Esophagus squamous epithelium (tissue), 5 donors: ENCODE measurements at places on chromosomes 2 and 18.

DNA sequence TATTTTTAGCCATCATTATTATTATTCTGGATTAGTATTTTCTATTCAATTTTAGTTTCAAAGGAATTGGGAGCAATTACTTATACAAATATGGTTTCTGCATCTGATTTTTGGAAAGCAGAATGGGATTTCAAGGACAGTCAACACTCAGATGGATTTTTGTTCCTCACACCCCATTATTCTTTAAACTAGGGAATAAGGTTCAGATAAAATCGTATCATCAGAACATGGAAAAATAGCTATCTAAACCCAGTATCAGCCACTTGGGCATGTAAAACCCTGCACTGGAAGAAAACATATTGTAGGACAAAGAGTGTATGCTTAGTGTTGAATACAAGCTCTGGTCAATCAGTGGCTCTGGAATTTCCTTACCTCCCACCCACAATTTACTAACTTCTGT lies 452.5 kb downstream of the ZNF516 start:
- DNase-seq: no peak

- DNase-seq: no peak
Measured at GRCh38 chr18:1708006-1708405, 803.3 kb downstream of the ADCYAP1 start.

- no peak for DNase-seq
Measured at GRCh38 chr2:237647176-237648015, 20.0 kb downstream of the LRRFIP1 start.

GRCh38 chr2:26035090-26035743 lies 1.3 kb downstream of the RAB10 start:
- DNase-seq: no peak

- DNase-seq: no peak
Measured at GRCh38 chr2:18599509-18600254, 10.3 kb upstream of the NT5C1B start.

GRCh38 chr18:3269241-3269913 lies 7.4 kb downstream of the MYL12B start:
- no peak for DNase-seq

DNA sequence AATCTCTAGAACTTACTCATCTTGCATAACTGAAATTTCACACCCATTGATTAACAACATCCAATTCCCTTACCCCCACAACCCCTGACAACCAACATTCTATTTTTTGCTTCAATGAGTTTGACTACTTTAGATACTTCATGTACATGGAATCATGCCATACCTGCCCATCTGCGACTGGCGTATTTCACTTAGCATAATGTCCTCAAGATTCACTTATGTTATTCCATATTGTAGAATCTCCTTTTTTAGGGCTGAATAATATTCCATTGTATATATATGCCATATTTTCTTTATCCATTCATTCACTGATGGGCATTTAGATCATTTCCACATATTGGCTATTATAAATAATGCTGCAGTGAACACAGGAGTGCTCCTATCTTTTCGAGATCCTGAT lies 13.8 kb downstream of the CTAGE1 start:
- DNase-seq: no peak

DNA sequence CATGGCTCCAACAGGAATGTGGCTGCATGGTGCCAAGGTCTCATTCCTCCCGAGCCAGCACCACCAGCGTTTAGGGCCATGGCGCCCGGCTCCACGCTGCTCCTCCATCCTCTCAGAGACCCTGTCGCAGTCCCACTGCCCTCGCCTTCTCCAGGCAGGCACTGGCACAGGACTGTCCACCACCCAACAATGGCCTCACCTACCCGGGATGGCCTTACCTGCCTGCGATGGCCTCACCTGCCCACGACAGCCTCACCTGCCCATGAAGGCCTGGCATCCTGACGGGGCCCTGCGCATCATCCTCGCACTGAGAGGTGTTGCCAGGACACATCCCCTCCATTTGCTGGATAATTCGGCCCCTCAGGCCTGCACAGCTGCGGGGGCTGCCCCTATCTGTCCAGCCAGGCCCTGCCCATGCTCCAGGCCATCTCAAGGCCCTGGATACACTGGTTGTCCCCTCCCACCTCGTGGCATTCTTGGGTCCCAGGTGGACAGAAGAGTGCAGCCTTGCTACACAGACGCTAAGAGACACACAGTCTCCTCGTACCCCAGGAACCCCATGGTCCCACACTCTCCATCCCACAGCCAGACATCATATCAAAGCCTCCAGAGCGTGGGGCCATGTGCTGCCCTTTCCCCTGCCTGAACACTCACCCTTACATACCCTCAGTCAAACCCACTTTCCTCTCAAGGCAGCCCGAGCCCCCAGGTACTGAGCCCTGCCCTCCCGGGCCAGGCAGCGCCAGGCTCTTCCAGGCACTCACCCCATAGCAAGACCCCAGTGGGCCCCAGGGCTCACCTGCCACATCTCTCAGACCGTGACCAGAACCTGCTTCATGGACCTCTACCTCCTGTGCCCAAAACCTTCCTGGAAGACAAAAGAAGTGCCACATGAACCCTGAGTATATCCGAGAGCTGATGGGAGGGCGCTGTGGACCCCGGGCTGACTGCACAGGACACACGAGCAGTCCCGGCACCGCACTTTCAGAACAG lies 268.6 kb downstream of the EIPR1 start:
- no peak for DNase-seq

DNA sequence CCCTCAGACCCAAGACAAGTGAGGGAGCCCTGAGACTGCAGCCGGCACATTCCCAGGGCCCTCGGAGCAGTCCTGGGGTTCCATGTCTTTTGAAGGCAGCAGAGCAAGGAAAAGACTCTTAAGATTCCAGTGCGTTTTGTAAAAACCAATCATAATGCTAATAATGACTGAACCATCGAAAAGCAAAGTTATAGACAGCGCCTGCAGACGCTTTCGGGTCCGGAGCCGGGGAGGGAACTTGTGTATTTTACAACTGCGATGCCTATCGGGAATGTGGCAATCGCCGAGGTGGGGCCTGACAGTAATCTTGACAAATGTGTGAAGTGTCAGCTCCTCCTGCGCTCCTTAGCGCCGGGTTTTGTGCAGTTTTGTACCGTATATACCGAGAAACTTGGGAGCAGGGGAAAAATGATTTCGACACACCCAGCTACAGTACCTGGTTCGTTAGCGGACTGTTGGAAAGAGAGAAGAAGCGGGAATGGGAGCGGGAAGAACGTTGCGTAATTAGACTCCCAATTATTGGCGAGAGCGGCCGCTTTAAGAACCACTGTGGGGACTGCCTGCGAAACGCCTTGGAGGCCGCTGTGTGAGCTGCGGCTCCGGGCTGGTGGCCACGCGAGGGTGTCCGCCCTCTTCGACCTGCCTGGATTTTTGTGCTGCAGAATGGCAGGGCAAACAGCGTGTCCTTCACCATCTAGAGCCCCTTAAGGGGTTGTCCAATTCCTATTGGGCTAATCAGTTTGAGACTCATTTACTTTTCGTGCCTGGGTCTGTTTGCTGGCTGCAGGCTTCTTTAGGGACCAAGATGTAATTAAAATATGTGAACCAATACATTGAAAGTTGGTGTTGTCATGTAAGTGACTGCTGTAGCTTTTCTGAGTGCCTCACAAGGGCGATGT lies 2.4 kb downstream of the EPAS1 start:
- no peak for DNase-seq

DNA sequence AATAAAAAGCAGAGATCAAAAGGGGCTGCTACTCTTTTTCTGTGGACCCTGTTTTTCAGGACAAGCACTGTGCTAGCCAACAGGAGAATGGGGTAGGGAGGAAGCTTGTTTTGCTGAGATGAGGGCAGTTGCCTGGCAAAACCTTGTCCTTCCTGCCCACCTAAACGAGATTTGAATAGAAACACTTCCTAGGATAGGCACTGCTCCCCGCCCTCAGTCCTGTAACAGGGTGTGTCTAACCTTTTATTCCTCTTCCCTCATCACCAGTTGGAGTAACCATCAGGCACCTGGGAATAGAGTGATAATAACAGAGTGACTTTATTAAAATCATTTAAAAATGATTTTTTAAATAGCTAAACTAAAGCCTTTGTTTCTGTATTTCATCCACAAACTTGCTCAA lies 368.8 kb downstream of the LNPK start:
- DNase-seq: no peak

- DNase-seq: no peak
Measured at GRCh38 chr2:200592406-200593075, 6.7 kb downstream of the AOX1 start.

DNA sequence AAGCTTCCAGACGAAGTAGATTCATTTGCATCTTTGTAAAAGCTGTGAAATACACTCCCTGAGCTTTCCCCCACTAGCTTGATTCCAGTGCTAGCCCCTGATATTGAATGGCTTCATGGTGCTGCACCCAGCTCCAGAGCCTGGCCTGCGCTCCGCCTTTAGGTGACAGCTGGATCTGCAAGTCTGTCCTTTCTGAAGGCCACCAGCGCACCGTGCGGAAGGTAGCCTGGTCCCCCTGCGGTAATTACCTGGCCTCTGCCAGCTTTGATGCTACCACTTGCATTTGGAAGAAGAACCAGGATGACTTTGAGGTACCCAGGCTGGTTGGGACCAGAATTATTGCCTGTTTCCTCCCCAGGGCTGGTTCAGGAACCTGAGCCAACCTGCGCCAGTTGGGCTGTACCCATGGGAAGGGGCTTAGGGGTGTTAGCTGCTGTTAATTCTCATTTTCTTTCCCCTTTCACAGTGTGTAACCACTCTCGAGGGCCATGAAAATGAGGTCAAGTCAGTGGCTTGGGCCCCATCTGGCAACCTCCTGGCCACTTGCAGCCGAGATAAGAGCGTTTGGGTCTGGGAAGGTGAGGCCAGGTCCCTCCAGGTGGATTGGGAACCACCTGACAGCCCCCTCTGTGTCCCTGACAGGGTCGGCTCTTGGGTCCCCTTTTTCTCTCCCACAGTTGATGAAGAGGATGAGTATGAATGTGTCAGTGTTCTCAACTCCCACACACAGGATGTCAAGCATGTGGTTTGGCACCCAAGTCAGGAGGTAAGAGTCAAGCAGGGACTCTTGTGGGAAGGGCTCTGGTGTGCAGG lies 1.3 kb downstream of the CIAO1 start:
- no peak for DNase-seq

DNA sequence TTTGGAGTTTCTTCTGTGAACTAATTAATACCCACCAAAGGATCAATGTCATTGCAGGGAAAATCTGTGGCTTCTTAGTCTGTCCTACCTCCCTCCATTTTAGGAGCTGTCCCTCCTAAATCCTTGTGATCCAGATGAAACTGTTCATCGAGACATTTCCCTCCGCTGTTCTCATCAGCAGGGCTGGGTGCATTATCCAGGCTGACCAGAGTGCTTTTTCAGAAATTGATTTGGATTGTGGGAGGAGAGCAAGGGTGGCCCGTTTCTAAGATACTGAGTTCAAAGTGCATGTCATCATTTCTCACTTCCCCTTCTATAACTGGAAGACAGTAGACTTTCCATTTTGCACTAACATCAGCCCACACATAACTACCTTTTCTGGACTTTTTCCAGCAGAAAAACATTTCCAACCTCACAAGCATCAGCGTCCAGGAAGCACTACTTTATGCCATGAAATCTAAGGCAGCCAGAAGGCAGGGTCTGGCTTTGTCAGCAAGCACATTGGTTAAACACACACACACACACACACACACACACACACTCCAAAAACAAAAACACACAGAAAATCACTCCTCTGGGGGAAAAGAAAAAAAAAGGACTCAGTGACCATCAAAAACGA lies 94.1 kb downstream of the ANKRD44 start:
- DNase-seq: no peak

DNA sequence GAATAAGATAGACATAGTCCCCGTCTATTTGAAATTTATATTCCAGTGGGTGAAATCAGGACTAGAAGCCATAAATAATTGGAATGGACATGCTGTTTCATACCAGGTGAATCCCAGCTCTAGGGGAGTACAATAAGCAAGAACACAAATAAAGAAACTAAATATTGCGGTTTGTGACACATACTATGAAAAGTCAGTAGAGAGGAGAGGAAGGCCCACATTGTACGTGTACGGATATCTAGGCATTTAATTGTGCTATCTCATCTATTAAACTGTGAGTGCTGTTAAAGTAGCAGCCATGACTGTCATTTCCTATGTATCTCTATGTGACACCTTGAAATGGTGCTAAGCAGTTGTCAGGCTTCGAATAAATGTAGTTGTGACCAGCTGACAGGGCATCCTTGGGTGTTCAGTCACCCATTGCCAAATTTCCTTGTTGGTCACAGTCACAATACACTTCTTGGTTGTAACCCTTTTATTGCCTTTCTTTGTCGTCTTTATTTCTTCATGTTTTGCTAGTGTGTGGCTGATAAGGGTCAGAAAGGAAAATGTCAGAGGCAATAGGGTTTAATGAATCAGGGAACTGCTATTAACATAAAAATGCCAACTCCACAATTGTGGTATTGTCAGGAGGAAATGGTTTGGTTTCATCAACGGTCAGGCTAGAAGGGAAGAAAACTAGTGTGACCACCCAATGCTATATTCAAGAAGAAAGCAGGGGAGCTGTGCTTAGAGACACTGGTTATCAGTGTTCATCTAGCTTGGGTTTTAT lies 31.5 kb downstream of the CPO start:
- no peak for DNase-seq

GRCh38 chr2:141534666-141535362 lies 596.0 kb downstream of the LRP1B start:
- DNase-seq: no peak
